ENCODE measurements at places on chromosomes 5 and 9. TPM values are rescaled to one million over a fixed set of nuclear protein-coding genes. Genes with fewer than 3 reads are reported as not detected.

The FNIP1 gene
- total RNA-seq: 16.4 TPM

The GABRG2 gene
- total RNA-seq: 5.8 TPM

The PANK3 gene
- 56.5 TPM for total RNA-seq

The LHX3 gene
- total RNA-seq: not detected

The EMB gene
- 15.2 TPM for total RNA-seq

The NIPAL4 gene
- 0.12 TPM for total RNA-seq

DNA sequence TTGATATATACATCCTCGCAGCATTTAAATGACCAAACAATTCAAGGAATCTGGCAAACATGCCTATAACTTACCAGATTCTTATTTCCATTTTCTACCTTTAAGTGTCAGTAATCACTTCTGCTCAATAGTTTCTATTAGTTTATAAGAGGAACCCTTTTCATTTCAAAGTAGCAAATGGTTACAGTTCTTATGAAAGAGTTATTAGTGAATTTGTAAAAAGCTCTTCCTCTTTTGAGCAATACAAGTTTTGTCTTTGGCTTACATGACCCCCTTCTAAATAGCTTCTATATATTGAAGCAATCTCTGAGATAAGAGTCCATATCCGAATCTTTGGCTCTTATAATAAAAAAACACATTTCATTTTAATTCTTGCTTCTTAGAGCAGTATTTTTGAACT, 42.0 kb downstream of the ELL2 start:
- DNase-seq: no peak
- no peaks in the 10 kb centered on the region for H3K27me3 ChIP-seq
- H3K36me3 ChIP-seq: no peaks in the 10 kb centered on the region
- H3K4me3 ChIP-seq: no peak overlapping the region
- no peaks in the 10 kb centered on the region for H3K4me1 ChIP-seq
- H3K27ac ChIP-seq: no peak overlapping the region

DNA sequence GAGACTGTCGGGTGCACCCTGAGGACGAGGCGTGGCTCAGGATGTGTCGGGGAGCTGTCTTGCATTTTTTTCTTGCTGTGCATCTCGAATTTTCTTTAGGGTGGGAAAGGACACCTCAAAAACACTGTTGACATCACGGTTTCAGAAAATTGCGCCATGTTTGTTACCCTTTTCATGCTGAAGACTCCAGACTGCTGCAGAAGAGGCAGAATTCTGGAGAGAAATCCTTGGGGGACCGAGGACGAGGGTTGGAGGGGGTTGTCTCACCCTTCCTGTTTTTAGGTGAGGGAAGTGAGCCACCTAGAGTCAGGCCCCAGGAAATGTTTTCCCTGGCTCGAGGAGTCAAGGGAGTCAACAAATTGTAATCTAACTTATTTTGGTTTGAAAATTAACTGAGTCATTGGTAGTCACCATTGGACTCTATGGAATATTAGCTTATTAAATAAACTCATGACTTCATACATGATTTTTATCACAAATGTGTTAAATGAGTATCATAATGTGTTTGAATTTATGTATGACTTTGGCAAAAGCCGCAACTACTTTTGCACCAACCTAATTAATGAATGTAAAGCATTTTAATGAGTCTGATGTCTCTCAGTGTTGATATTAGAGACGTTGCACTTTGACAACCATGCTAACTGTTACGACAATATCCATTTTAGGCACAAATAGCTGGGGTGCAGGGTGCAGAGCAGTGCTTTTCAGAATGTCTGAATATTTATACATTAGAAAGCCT, 724 bp upstream of the LYSMD3 start:
- H3K4me1 ChIP-seq: peaks cover 3% of the 10 kb centered on the region
- peak overlapping the region; percentile 83 for H3K4me3 ChIP-seq
- no peaks in the 10 kb centered on the region for H3K27me3 ChIP-seq
- peak overlapping the region; percentile 89 for H3K27ac ChIP-seq
- peaks cover under 1% of the 10 kb centered on the region for H3K36me3 ChIP-seq

- no peaks in the 10 kb centered on the region for H3K27me3 ChIP-seq
- H3K4me3 ChIP-seq: 0 out of 2 replicates have a peak overlapping the region, but pooled peaks have one; percentile 4
- H3K27ac ChIP-seq: no peak overlapping the region
Observed at GRCh38 chr9:76401580-76402354, 7.5 kb upstream of the RFK start.

GRCh38 chr9:71725590-71726338, 42.5 kb downstream of the CEMIP2 start:
- no peak overlapping the region for H3K4me3 ChIP-seq
- no peak overlapping the region for H3K27ac ChIP-seq
- peaks cover 17% of the 10 kb centered on the region for H3K4me1 ChIP-seq
- H3K27me3 ChIP-seq: no peaks in the 10 kb centered on the region

GRCh38 chr9:113770396-113770795, 105.7 kb upstream of the ZNF618 start:
- no peak overlapping the region for H3K27ac ChIP-seq
- H3K4me1 ChIP-seq: no peaks in the 10 kb centered on the region
- no peaks in the 10 kb centered on the region for H3K27me3 ChIP-seq

DNA sequence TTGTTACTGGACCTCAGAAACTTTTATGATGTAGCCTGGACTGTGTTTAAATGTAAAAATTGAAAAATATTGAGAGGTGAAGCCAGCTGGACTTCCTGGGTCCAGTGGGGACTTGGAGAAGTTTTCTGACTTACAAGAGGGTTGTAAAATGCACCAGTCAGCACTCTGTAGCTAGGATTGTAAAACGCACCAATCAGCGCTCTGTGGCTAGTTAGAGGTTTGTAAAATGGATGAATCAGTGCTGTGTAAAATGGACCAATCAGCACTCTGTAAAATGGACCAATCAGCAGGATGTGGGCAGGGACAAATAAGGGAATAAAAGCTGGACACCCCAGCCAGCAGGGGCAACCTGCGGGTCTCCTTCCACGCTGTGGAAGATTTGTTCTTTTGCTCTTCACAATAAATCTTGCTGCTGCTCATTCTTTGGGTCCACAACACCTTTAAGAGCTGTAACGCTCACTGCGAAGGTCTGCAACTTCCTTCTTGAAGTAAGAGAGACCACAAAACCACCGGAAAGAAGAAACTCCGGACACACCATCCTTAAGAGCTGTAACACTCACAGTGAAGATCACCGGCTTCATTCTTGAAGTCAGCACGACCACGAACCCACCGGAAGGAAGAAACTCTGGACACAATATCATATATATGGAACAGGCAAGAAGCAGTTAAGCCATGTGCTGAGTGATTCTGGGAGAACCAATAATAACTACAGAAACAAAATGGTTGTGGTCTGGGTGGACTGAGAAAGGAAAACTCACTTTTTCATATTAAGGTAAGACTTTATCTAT, 201.3 kb downstream of the GABRG2 start:
- no peak overlapping the region for H3K27ac ChIP-seq
- no peaks in the 10 kb centered on the region for H3K36me3 ChIP-seq
- H3K4me3 ChIP-seq: no peak overlapping the region
- no peaks in the 10 kb centered on the region for H3K27me3 ChIP-seq
- no peaks in the 10 kb centered on the region for H3K4me1 ChIP-seq

DNA sequence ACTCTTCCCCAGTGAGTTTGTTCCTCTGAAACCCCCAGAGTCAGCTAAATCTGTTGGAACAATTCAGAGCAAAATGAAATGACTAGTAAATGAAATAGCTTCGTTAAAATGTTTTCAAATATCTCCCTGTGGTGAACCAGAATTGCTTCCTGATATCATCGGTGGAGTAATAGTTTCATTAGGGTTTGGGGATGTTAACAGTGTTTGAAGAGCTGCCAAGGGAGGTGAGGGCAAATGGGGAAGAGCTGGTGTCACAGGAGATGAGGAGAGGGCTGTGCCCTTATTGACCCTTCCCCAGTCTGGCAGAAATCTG, 4.3 kb upstream of the C7 start:
- no peaks in the 10 kb centered on the region for H3K27me3 ChIP-seq
- H3K4me3 ChIP-seq: no peak overlapping the region
- no peaks in the 10 kb centered on the region for H3K36me3 ChIP-seq
